ENCODE measurements at places on chromosomes 3 and 15.

GRCh38 chr15:66588537-66588936, 22.7 kb upstream of the LCTL start:
- no peak for DNase-seq

GRCh38 chr15:81752974-81753373, 292.8 kb downstream of the MEX3B start:
- no peak for DNase-seq

GRCh38 chr3:77939726-77940125, 899.8 kb downstream of the ROBO2 start:
- no peak for DNase-seq

GRCh38 chr3:192128922-192129321, 598.4 kb downstream of the FGF12 start:
- no peak for DNase-seq

- DNase-seq: no peak
These were observed 3.1 kb upstream of the MECOM start for GRCh38 chr3:169666376-169667165.

- no peak for DNase-seq
These were observed 210.6 kb upstream of the GADL1 start for GRCh38 chr3:31105011-31105410.

DNA sequence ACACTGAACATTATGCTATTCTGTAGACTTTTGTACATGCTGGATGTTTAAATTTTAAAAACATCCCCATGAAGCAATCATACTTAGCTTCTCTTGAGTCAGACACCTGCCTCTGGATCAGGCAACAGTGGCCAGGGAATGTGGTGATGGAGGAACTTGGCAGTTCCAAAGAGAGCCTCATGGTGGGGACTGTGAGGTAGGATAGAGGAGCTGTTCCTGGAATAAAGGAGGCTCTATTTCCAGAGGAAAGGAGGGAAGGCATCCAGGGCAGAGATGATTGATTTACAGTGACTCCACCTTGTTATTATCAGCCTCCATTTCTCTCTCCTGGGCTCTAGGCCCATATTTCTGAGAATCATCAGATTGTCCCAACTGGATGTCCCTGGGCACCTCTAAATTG, 35.0 kb upstream of the ABHD17C start:
- DNase-seq: no peak

DNA sequence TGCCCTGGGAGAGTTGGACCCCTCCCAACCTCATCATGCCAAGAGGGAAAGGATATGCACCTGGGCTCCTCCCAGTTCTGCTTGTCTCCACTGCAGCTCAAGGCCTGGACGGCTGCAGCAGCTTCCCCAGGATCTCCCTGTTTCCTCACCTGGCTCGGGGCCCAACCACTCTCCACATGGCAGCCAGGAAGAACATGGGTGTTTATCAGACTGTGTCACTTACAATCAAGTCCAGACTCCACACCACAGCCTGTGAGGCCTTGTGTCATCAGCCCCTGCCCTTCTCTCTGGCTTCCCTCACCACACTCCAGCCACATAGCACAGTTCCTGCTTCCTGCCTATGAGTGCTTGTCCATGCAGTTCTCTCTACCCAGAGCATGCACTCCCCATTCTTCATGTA, 534.4 kb downstream of the EPHB1 start:
- no peak for DNase-seq

GRCh38 chr3:193190146-193190786, 50.8 kb upstream of the PLAAT1 start:
- DNase-seq: no peak

- DNase-seq: no peak
These were observed 59.5 kb upstream of the ZNF148 start for GRCh38 chr3:125434582-125435011.

- no peak for DNase-seq
These were observed 3.9 kb downstream of the VWA5B2 start for GRCh38 chr3:184233127-184233843.

GRCh38 chr3:113898892-113899291, 48.9 kb upstream of the ZDHHC23 start:
- no peak for DNase-seq

- no peak for DNase-seq
These were observed 6.0 kb upstream of the MELTF start for GRCh38 chr3:197035577-197035976.

DNA sequence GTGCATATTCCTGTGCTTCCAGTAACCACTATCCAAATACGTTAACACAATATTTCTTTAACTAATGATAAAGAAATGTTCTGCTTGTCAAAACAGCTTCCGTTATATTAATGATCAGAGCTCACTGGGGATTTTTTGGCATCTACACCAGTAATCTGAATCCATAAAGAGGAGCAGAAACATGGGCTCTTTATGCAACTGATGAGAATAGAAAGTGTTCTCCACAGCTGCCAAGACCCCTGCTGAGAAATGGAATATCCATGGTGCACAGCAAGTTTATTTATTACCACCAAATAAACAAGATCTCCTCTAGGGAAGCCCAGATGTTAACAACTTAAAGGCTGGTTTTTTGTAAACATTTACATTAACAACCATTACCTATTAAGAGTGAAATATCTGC, 54.5 kb downstream of the ALDH1A2 start:
- no peak for DNase-seq

Measured in GM18507 (cell line).